Coronary artery (tissue), 2 donors: ENCODE measurements at places on chromosomes 12 and 14.

DNA sequence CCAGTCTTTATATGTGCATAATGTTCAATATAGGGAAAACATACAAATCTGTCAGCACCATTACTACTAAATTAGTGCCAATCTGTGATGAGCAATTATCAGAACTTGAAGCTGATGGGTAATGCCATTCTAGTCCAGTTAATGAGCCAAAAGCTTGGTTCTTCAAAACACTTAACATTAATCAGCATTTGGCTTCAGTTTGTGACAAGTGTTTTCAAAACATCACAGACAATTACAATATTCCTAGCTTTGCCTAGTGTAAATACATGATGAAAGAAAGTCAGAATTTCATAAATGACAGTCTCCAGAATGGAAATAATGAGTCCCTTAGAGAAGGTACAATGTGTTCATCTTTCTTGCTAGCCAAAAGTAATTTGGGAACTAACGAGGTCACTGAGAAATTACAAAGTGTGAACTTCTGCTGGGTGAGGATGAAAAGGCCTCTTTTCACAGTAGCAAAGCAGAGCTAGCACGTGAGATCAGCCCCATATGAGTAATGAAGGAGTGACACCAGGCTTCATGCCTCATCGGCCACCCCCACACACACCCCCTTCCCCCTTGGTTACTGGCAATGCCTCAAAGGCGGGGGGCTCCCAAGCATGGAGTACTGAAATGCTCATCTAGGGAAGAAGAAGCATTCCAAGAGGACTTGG lies 180.6 kb upstream of the EEA1 start:
- DNase-seq: no peak

- peak; percentile 87 for DNase-seq
Observed at GRCh38 chr12:132761921-132762583, 420 bp upstream of the ANKLE2 start.

- DNase-seq: no peak
Observed at GRCh38 chr14:101966742-101967141, 2.4 kb downstream of the DYNC1H1 start.

- no peak for DNase-seq
Observed at GRCh38 chr12:26845057-26845666, 12.2 kb upstream of the ITPR2 start.

- DNase-seq: no peak
Observed at GRCh38 chr12:51323966-51324895, at the start of gene BIN2. TSS of gene BIN2 (minus strand) at chr12:51324174. CDS start at chr12:51324102, 72 bp downstream.

- DNase-seq: no peak
Observed at GRCh38 chr12:38601949-38602348, 285.4 kb downstream of the ALG10B start.

- DNase-seq: no peak
Observed at GRCh38 chr14:62453226-62453625, 592.0 kb downstream of the KCNH5 start.

DNA sequence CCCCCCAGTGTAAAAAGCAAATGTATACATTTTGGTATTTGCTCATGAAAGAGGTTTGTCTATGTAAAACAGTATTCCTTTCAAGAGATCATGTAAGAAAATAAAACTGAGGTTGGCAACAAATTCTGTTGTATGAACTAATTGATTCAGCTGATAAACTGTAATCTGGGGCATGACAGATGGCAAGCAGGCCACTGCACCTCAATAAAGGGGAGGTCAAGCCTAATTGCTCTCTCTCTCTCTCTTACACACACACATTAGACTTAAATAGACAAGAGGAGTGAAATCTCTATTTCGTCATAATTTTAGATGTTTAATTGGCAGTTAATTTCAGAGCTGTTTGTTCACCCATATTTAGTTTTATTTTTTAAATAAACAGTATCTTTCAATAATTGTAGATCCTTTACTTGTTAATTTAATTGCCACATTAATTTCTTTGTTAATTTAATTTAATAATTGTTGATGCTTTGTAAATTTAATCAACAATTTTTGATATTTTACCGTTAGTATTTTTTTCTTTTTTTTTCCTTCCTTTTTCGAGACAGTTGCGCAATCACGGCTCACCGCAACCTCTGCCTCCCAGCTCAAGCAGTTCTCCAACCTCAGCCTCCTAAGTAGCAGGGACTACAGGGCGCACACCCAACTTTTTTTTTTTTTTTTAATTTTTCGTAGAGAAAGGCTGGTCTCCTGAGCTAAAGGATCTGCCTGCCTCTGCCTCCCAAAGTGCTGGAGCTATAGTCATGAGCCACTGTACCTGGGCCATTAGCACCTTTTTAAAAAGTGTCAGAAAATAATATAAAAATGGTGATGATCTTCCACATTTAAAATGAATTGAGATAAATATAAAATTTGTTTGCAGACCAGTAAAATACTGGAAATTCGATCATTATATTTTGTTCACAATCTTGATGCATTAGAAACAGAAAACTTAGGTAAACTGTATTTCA lies 577.7 kb downstream of the SLC16A7 start:
- no peak for DNase-seq

GRCh38 chr14:96626121-96626768 lies 124.1 kb downstream of the PAPOLA start:
- peak; percentile 26 for DNase-seq

DNA sequence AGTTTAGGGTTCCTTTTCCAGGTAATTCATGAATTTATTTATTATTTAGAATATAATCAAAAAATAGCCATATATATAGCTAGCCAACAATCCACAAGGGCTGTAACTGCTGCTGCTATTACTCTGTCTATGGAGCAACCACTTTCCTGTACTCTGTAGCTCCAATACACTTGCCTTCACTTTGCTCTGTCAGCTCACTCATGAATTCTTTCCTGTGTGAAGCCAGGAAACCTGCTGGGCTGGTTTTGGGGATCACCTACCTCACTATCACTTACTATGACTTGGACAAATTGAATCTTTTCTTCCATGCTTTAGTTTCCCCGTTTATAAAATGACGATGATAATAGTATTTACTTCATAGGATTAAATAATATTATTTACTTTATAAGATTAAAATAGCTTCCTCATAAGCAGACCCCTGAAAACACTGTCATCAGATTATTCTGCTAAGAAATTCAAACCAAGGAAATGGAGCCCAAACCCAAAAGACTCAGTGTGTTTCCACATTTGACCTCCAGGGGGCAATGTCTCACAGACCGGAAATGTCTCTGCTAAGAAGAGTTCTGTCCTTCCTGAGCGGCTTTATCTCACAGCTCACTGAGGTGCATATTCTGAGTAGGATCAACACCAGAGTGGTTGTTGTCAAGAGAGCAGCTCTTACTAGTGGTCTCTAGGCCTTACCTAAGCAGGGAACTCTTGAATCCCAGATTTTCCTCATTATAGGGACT lies 457.1 kb downstream of the DAD1 start:
- no peak for DNase-seq

- no peak for DNase-seq
Observed at GRCh38 chr14:39229601-39230110, 4.1 kb upstream of the MIA2 start.

GRCh38 chr14:49512147-49512551 lies 74.0 kb downstream of the RPS29 start:
- DNase-seq: no peak
